ENCODE measurements at places on chromosomes 2 and 18.

GRCh38 chr2:175840256-175840655 is 161.8 kb downstream of the LNPK start:
- no peak for DNase-seq

DNA sequence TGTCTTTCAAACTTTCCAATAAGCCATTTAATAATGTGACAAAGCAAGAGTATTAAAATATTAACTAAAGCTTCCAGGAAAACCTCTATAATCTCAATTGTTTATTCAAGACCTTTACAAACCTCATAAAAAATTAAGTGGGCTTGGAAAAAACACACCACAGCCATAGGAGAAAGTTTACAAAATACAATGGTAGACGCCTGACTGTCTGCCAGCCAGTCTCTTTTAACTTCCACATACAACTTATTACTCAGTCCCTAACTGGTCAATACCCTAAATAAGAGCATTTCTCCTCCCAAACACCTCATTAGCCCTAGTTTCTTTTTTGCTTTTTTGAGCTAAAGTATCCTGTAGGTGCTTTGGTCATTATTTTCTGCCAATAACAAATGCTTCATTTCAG is 247.4 kb upstream of the CYP26B1 start:
- DNase-seq, result no peak

- DNase-seq, result peak; percentile 78
These were observed 82.4 kb downstream of the RBMS1 start for GRCh38 chr2:160411167-160411566.

DNA sequence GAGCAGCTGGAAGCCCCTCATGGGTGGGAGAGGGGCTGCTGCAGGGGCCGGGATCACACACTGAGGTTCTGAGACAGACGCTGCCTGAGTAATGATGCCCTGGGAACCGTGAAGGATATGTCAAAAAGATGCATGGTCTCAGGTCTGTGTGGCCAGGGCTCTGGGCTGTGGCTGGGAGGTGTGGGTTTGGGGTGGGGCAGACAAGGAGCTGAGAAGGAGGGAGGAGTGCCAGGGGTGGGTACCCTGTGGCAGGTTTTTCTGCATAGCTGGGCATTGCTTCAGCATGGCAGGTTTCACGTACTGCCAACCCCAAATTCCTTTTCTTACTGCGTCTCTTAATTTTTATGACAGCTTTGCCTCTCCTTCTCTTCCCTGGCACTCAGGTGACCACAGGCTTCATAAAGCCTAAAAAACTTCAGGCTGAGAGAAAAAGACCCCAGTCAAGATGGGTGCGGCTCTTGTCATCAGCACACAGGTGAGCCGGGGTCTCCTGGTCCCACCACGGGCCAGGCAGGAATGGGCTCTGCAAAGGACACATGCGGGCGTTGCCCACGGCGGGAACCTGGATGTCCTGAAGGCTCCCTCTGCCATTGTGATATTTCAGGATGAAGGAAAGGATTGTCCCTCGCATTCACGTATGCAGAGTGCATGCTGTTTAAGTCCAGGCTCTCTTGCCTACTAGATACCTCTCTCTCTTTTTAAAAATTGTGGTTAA is 18.0 kb downstream of the MALL start:
- DNase-seq, result no peak

DNA sequence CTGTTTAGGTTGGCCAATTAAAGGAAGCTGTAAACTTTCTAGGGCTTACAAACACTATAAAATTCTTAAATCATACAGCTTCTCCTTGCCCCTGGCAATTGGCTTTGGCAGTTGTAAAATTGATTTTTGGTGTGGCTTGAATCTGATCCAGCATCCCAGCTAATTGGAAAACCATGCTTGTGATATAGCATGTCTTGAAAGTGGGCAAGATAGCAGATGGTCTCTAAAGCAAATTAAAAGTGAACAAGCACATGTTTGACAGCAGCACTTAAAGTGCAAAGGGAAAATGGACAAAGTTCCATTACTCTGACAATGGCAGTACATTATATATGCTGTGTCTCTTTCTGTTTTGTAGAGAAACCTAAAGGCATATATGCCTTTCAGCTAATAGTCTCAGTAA is 302.9 kb upstream of the NXPH2 start:
- no peak for DNase-seq

- no peak for DNase-seq
These were observed 60.5 kb upstream of the ZNG1B start for GRCh38 chr2:113376913-113377445.

- no peak for DNase-seq
These were observed 9.0 kb downstream of the WDR54 start for GRCh38 chr2:74430502-74430901.

DNA sequence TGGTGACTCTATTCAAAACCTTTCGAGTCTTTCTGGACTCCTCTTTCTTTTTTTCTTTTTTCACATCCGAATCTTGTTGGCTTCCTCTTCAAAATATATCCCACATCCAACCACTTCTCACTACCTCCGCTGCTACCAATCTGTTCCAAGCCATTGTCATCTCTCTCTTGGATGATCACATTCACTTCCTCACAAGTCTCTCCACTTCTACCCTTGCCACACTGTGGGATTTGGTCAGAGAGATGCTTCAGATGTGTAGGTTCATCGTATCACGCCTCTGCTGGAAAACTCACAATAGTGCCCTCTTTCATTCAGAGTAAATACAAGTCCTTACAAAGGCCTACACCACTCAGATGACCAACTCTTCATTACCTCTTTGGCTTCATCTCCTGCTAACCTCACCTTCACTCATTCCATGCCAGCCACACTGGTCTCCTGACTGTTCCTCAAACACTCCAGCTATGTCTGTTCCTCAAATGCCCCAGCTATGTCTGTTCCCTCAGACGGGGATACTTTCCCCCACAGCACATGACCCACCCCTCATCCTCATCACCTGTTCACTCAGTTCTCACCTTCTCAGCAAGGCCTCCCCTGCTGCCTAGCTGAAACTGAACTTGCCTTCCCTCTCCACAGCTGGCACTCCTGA is 67.2 kb upstream of the PELI1 start:
- no peak for DNase-seq

GRCh38 chr18:50013363-50014138 is 181.4 kb downstream of the MYO5B start:
- DNase-seq, result no peak

DNA sequence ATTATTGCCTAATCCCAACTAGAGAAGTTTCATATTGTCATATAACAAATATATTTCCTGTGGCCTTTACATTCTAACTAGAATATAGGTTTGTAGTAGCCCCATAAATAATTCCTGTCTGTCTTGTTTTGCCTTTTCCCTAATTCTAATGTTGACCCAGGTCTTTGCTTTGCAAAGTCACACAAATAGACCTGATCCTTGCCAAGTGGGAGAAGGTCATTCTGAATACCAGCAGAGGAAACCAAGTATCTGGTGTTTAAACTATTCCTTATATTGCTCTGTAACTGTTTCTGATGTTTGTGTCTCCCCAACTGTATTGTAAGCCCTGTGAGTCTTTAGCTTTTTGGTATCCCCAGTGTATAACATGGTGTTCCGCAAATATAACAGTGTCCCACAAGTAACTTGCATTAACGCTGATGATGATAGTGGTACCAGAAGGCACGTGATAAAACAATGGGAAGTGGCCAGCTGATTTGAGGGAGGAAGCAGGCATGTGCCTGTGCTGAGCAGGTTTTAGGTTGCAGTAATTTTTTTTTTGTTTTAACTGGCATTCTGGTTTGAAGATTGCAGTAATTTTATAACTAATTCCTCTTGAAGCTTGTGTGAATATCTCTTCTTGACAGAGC is 11.1 kb downstream of the HADHB start:
- DNase-seq, result no peak

GRCh38 chr2:231353469-231353868 is 42.0 kb upstream of the B3GNT7 start:
- no peak for DNase-seq

- DNase-seq, result peak; percentile 50
These were observed 14.2 kb downstream of the SPEG start for GRCh38 chr2:219448776-219449341.

GRCh38 chr2:134131681-134132489 is 122.0 kb upstream of the MGAT5 start:
- no peak for DNase-seq

GRCh38 chr2:103028181-103028580 is 266.4 kb downstream of the TMEM182 start:
- no peak for DNase-seq

- DNase-seq, result no peak
These were observed 31.5 kb downstream of the TRABD2A start for GRCh38 chr2:84849271-84849952.

GRCh38 chr18:54204883-54205282 is 19.6 kb downstream of the MBD2 start:
- DNase-seq, result no peak

DNA sequence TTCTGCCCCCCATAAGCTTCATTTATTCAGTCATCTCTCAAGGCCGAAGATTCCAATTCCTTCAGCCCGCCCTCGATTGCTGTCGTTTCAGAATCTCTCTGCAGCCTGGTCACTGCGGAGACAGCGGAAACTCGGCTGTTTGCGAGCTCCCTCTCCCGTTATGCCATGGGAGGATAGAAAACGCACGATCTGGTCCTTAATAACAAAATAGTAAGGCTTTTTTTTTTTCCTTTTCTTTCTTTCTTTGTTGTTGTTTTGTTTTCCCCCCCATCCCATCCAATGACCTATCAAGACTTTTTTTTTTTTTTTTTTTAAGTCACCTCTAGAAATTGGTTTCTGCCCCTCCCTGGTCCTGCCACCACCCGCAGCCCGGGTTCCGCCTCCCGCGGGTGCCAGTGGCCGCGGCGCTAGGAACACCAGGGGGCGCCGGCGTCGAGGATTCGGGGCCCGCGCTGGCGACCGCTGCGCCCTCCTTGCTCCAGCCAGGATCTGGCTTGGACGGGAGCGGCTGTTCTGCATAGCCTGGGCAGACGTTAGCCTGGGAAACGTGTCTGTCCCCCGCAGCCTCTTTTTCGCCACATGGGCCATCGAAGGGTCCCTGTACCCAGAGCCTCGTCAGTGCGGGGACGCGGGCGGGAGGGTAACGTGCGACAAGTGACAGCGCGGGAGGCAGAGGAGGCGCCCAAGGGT is 10.1 kb downstream of the CPLX4 start:
- peak; percentile 69 for DNase-seq

GRCh38 chr2:239349453-239350135 is 51.2 kb downstream of the HDAC4 start:
- DNase-seq, result no peak

DNA sequence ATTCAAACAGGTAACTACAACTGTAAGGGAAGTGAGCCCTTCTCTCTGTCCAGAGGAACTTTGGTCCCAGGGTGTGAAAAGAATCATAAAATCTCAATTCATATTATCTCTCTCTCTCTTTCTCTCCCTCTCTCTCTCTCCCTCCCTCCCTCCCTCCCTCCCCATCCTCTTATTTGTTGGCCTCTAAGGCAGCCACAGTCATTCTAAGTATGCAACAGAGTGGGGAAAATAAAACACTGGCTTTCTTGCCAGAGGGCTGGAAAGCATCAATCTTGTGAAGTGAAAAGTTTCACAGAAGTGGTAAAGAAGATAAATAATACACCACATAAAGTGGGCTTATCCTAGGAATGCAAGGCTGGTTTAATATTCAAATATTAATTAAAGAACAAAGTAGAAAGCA is 95.6 kb upstream of the KCNH7 start:
- no peak for DNase-seq

DNA sequence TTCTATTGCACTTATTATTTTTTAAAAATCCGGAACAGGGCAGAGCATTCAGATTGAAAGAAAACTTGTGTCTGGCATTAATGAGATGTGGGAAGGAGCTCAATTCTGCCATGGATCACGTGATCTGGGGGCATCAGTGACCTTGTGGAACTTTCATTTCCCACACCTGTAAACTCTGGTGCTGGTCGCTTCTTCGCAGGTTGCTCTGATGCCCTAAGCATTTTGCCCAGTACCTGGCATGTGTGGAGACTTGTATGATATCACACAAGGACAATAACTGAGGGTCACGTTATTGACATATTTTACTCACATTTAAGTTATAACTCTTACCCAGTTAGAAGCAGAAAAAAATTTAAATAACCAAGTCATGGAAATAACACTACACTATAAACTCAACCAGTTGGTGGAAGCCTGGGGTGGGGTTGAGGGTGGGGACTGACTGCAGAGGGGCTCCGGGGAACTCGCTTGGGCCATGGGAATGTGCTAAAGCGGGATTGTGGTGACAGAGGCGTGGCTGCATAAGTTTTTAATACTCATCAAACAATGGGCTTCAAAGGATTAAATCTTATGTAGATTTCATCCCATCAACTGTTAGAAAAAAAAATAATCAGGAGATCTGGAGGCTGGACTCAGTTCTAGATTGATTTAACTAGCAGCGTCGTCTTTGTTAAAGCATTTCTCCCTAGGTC is 36.5 kb downstream of the ST3GAL5 start:
- no peak for DNase-seq

DNA sequence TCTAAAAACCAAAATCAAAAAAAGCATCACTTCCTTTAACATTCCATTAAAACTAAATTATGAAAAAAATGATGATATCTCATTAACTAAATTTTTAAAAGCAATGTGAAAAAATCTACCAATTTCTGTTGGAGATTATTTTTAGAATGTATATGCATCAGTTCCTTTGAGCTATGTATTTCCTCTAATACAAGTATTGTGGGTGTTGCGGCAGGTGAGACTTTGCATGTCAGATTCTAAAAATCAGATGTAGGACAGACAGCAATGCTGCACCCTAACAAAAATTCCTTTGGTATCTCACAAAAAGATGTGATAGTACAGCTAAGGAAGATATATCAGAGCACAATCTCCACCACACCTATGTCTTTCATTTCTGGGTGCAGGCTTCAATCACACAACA is 6.8 kb downstream of the MBD2 start:
- DNase-seq, result no peak

- DNase-seq, result no peak
These were observed 101.7 kb downstream of the ZFP36L2 start for GRCh38 chr2:43124687-43125057.

GRCh38 chr2:219174146-219174545 is 2.6 kb downstream of the CNPPD1 start:
- DNase-seq, result no peak

DNA sequence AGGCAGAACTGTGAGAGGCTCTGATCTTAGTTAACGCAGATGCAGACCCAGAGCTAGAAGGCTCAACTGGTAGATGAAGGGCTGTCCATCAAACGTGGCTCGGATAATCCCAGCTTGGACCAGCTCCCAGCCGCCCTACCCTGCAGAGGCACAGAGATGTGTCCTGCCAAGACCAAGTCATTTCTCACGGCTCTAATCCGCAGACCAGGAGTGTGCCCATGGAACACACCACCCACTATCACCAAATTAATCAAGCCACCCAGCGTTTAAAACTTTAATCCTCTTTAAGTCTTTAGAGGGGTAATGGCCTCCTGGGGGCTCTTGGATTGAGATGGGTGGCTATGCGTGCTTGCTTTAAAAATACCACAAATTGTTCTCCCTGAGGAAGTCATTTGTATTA is 17.5 kb downstream of the LYPD1 start:
- DNase-seq, result no peak

- peak; percentile 19 for DNase-seq
These were observed 1.8 kb downstream of the TMEM131 start for GRCh38 chr2:97993926-97994325.

DNA sequence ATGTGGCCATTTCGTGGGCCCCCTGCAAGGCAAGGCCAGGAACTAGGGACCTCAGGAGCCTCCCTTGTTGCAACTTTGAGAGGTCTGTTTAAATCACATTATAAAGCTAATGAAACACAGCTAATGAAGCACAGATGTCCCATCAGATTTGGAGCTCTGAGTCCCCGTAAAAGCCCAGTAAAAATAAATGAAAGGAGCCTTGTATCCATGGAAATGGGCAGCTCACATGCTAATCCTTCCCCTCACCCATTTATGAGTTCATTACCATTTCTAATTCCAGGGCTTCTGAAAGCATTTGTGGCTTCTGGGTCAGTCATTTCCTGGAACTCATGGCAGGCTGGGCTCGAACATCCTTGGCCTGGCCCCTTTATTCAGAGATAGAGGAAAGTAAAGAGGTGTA is 274.8 kb downstream of the SS18 start:
- DNase-seq, result no peak
